Cerebellum (tissue), 4 donors: ENCODE measurements at places on chromosomes 1 and 21.

GRCh38 chr1:230365723-230366307 lies 60.3 kb downstream of the PGBD5 start:
- DNase-seq: no peak

DNA sequence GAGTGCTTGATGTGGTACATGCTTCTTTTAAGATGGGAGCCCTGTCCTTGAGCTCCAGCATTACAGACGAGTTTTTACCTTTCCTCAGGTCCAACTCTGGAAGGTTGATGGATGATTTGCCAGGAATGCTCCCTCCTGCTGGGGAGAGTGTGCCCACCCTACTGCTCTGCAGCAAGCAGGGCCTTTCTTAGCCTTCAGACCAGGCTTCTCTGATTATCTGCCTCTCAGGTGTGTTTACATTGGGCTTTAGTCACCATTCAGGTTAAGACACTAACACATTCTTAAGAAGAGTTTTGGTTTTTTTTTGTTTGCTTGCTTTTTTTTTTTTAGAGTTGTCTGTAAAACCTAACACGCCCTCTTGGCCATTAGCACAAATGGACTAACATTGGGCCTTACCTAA lies 301.8 kb downstream of the KCNT2 start:
- DNase-seq: no peak

DNA sequence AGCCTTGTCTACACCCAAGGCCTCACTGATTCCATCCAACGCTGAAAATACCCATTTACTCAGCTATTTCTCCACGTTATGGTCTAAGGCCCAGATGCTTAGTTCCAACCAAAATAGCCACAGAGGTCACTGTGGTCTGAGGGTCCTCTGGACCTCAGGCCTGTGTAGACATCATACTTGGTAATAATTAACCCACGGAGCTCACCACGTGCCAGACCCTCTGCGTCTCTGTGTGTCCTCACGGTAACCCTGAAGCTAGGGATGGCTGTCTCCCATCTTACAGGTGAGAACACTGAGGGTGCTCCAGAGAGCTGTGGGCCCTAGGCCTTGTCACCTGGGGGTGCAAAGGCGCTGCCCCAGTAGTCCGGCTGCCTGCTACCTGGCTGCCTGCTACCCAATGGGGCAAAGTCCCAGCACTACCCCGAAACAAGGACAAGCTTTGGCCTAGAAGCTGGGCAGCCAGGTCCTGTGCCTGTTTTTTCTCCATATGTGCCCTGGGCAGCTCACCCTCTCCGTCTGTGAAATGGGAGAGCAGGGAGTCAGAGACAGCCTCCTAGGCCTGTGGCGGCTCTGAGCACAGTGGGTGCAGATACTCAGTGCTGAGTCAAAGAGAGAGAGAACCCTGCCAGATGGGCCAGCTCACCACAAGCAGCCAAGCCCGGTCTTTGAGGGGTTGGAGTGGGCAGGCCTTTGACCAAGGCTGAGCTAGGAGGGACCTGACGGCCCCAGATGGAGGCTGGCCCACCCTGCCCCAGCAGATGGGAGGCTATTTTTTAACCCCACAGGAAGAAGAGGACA lies 17.0 kb upstream of the RUNX3 start:
- DNase-seq: no peak

DNA sequence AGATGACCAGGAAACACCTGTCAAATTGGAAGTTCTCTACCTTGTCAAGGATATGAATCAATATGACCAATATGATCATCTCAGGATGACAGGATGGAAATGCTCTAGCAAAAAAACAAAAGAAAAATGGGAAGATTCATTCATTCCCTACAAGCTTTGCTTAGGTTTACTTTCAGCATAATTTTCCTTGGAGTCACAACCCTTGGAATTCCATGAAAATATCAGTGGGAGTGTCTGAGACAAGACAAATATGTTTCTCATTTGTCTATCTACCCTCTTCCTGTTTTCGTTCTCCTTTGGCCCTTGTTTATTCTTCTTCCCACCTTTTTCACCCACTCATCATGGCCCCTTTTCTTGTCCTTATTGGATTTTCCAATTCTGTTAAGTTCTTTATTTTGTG lies 50.6 kb downstream of the COLGALT2 start:
- DNase-seq: no peak

DNA sequence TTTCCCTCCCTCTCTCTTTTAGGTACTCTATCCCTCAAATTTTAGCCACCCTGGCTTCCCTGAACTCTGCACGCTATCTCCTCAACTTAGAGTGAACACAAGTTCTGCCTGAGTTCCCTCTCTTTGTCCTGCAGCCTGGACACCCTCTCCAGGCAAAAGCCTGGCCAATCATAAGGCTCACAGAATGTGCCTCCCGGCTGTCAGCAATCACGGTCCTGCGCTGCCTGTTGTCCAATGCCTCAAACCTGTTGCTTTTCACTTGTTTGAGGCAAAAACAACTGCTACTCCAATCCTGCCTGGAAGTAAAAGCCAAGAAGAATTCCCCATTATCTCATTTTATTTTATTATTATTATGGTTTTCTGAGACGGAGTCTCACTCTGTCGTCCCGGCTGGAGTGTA lies 66.1 kb downstream of the LGR6 start:
- no peak for DNase-seq

- no peak for DNase-seq
These were observed 30.7 kb upstream of the IL20 start for GRCh38 chr1:206834711-206835110.

DNA sequence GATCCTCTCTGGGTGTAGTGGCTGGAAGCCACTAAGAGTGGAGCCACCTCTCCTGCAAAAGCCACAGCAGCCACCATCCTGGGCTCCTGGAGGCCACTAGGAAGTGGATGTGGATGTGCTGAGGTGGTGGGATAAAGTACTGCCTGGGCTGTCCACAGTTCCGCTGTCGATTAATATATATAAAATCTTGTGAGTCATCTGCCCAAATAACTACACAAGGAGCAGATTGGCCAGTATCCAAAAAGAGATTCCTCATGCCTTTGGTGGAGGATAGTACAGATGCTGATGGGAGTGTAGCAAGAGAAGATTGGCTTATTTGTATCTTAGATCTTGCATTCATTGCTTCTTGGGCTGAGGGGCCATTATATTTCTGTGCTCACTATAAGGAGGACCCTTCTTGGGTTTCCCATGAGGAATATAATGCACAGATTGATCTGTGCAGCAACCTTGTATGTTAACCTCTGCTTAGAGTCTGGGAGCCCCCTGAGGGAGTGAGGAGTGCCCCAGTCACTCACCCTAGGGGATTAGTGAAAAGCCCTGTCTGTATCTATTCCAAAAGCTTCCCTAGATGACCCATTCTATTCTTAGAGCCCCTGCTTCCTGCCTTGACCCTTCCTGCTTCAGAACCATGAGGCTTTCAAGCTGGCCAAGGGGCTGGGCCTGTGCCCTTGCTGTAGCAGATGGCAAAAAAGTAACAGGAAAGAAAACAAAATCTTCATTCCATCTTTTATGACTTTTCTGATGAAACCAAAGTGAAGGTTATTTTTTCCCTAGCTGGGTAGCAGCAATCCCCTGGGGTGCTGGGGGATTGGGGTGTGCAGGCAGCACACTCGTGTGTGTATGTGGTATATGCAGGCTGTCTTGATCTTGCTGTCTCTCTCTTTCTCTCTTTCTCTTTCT lies 31.7 kb downstream of the RCSD1 start:
- DNase-seq: no peak

DNA sequence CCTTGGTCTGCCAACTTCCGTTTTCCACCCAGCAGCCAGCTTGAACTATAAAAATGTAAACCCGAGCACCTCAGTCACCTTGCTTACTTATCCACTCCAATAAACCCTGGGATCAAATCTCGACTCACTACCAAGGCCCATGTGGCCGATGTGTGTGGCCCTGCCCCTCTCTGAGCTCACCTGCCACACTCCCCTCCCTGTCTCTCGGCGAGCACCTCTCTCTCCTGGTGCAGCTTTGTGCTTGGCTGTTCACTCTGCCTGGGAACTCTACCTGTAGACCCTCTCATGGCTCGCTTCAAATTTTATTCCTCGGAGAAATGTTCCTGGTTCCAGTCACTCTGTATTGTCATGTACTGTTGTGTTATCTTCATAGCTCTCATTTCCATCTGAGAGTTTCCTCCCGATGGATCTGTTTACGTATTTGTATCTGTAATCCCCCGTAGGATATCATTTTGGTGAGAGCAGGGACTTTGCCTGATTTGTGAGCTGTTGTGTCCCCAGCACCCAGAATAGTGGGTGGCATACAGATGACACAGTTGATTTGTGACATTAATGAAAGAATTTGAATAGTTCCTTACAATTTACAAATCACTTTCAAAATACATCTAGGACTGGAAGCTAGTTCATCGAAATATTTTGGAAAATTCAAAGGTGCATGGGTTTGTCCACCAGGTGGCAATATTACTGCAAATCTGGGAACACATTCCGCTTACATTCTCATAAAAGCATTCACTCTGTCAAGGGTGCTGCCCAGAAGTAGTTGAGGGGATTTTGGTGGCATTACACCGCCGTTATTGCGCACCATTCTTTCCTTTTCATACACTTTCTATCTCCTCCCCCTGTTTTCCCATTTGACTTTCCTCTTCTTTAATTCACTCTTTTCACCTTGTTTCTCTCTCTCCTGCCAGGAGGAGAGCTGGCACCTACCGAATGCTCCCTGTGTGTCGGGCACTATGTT lies 95.3 kb downstream of the ABCA4 start:
- peak; percentile 74 for DNase-seq

GRCh38 chr1:40036574-40036973 lies 4.0 kb upstream of the CAP1 start:
- no peak for DNase-seq

GRCh38 chr1:54001591-54001990 lies 16.4 kb downstream of the LDLRAD1 start:
- DNase-seq: no peak

GRCh38 chr1:217079584-217079983 lies 356.4 kb upstream of the ESRRG start:
- no peak for DNase-seq

DNA sequence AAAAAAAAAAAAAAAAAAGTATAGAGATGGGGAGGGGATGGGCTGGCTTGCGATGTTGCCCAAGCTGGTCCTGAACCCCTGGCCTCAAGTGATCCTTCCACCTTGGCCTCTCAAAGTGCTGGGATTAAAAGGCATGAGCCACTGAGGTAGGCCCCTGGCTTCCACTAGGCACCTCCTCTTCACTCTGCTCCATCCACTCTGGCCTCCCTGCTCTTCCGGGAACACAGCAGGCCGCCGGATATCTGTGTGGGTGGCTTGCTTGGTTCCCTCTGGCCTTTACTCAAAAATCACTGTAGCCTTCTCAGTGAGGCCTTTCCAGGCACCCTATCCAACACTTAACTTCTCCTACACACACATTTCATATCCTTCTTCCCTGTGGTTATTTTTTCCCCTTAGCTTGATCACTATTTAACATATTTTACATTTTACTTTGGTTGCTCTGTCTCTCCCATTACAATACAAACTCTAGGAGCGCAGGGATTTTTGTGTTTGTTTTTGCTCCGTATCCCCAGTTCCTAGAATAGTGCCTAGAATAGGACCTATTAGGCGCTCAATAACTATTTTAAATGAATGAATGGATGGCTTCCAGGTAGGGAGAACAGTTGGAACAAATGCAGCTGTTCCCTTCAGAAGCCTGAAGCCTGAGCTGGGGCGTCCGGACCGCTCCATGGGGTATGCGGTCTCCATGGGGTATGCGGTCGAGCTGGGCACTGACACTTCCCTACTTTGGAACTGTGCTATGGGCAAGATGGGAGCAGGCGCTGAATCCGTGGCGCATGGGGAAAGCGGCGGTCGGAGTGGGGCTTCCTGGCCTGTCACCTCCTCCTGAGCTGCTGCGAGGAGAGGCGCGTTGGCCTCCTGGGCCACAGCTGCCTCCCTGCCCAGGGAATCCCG lies 46.7 kb downstream of the H3-3A start:
- DNase-seq: peak; percentile 37

GRCh38 chr1:118751166-118751565 lies 237.0 kb downstream of the TBX15 start:
- no peak for DNase-seq

DNA sequence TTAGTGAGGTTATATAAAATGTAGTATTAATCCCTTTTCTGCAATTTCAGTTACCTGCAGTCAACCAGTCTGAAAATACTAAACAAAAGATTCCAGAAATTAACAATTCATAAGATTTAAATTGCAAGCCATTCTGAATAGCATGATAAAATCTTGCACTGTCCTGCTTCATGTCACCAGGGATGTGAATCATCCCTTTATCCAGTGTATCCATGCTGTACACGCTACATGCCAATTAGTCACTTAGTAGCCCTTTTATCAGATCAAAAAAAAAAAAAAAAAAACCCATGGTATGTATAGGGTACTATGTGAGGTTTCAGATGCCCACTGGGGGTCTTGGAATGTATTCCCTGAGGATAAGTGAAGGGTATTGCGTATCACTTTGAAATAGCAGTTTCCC lies 191.3 kb upstream of the HP1BP3 start:
- no peak for DNase-seq

- no peak for DNase-seq
These were observed 48.5 kb downstream of the CAPN2 start for GRCh38 chr1:223760833-223761232.

- DNase-seq: no peak
These were observed 61.8 kb downstream of the RUNX3 start for GRCh38 chr1:24868016-24868875.

- DNase-seq: peak; percentile 62
These were observed 37.9 kb upstream of the EDEM3 start for GRCh38 chr1:184792450-184792969.

DNA sequence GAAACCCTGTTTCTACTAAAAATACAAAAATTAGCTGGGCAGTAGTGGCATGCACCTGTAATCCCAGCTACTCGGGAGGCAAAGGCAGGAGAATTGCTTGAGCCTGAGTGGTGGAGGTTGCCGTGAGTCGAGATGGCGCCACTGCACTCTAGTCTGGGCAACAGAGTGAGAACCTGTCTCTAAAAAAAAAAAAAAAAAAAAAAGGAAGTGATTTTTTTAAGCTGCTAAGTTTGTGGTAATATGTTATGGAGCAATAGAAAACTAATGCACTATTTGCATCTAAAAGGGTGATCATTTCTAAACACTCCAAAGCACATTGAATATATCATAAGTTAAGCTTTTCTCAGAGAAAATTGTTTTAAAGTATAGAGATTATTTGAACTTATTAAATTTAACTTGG lies 244.8 kb upstream of the SPAG17 start:
- no peak for DNase-seq

GRCh38 chr21:30081506-30081905 lies 85.1 kb downstream of the CLDN17 start:
- DNase-seq: no peak

GRCh38 chr1:67166196-67166595 lies at the start of gene IL23R:
IL23R (plus strand) TSS chr1:67166454; CDS start chr1:67168121, 1,667 bp downstream.
- no peak for DNase-seq

DNA sequence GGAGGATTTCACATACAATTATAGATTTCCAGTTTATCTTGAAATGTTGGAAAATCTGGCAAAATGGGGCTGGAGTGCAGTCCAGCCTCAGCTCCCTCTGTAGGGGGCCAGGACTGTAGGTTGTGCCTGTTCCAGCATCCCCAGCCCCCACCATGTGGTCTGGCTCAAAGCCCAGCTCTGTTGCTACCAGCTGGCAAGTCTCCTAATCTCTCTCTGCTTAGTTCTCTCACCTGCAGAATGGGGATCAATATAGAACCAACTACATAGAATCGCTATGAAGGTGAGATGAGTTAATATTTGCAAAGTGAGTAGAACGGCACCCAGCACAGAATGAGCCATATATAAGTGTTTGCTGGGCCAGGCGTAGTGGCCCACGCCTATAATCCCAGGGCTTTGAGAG lies 50.0 kb upstream of the TARDBP start:
- no peak for DNase-seq
